NCI-H1105 (cell line): ENCODE measurements at places on chromosomes 6 and 20.

DNA sequence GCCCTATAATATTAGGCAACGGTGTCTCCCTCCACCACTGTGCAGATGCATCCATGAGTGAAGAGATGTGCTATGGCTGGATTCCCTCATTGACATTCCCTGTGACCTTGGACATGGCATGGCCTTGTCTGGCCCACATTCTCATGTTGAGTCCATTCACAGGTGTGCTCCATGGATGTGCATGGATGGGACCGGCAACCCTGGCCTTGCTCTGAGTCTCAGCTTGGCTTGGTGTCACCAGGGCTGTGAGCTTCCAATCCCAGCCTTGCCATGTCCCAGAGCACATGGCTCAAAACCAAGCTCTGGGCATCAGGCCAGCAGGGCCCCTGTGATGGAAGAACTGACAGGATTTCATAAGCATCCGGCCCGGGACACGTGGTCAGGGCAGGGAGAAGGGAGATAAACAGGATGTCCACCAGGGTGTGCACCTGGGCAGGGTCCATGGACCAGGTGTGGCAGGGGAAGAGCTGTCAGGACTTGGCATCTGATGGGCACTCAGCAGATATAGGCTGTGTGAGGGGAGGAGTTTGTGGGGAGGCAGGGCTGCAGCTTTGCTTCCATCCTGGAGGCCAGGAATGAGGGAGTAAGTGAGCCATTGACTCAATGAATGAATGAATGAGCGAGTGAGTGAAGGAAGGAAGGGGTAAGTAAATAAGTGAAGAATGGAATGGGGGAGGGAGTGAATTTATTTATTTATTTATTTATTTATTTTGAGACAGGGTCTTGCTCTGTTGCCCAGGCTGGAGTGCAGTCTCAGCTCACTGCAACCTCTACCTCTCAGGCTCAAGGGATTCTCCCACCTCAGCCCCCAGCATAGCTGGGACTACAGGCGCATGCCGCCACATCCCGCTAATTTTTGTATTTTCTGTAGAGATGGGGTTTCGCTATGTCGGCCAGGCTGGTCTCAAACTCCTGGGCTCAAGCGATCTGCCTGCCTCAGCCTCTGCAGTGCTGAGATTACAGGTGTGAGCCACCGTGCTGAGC lies 15.7 kb downstream of the NRSN2 start:
- DNase-seq = peak; percentile 73

GRCh38 chr6:129050086-129050485 lies 167.1 kb downstream of the LAMA2 start:
- no peak for DNase-seq

- no peak for DNase-seq
These were observed 32.5 kb upstream of the TRIM27 start for GRCh38 chr6:28956331-28956730.

DNA sequence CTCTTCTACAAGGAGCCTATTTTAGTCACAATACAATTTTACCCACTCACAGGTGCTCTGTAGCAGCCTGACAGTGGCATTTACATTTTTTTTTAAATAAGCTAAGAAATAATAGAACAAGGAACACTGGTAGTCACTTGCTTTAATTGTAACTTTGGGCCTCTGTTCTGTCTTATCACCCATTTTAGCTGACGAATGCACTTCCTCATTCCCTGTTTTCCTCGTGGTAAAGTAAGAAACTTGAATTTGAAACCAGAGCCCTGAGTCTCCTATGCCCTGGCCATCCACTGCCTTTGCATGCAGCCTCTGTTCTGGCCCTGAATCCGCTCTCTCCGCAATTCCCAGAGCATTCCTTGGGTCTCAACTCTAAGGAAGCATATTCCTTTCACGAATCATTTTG lies 550.6 kb downstream of the PTPRT start:
- DNase-seq = no peak

- DNase-seq = no peak
These were observed 60.3 kb downstream of the TULP4 start for GRCh38 chr6:158372574-158372973.
